RKO (cell line): ENCODE measurements at places on chromosomes 6 and 20.
A peak's percentile ranks its signal among the peaks of the same experiment; 100 is the strongest.

DNA sequence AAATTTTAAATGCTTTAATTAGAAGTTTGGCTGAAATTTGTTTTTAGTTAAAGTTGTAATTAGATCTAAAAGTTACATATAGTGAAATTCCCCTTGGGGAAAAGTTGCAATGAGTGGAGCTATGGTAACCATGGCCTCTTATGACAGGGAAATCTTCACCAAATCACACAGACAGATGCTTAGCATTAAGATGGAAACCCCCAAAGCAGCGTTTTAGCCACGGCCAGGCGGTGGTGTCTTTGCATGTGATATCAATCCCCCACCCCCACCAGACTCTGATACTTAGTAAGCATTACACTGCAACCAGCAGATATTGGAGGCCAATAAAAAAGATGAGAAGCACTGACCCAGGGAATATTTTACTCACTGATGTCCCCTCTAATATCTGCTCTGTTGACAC, 75.7 kb downstream of the REPS1 start:
- no peak for DNase-seq

DNA sequence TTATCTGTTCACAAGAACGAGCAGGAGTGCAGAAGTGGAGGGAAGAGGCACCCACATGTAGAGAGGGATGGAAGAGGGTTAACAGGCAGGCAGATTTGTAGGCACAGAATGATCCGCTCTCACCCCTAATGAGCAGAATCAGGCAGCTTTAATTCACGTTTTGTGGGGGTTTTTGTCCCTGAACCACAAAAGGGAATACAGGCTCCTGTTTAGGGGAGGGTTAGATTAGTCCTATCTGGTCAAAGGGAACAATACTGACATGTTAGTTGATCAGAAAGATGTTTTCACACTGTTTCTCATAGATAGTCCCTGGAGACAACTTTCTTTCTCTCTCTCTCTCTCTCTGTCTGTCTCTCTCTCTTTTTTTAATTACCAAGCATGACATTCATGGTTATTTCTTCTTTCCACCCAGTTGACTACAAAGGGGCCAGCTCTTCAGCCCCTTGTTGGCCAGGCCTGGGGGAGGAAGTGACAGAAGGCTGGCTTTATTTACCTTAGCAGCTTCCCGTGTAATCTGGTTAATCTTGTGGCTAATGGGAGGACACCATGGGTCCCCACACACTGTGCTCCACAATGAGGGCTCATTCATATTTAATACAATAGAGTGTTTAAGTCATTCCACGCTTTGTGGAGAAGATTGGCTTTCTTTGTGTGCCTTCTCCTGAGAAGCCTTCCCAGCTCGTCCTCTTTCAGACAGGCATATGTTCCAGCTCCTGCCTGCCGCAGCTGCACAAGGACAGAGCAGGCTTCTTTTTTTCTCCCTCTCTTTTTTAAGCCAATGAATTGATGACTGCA, 958.8 kb downstream of the TFAP2A start:
- DNase-seq = no peak

DNA sequence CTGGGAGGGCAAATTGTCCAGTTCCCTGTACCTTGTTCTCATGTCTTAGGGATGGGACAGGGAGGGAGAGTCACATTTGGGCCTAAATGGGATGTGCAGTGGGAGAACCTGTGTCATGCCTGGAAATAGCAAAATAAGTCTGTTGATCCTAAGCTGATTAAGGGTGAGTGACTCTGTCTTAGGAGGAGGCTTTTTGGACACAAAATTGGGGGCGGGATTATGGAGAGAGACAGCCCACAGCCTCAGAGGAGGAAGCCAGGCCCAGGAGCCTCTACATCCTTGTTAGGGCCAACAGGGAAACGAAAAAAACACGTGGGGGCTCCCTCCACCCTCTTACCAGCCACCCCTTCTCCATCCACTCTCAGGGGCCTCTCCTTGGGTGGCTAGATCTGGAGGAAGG, 2.2 kb downstream of the KCNB1 start:
- DNase-seq = no peak

- no peak for DNase-seq
Observed at GRCh38 chr20:31845300-31845863, at the start of gene FOXS1. TSS of gene FOXS1 (minus strand) at chr20:31845604. CDS start at chr20:31845542, 62 bp downstream.

GRCh38 chr6:659716-660581, 3.0 kb upstream of the HUS1B start:
- no peak for DNase-seq

DNA sequence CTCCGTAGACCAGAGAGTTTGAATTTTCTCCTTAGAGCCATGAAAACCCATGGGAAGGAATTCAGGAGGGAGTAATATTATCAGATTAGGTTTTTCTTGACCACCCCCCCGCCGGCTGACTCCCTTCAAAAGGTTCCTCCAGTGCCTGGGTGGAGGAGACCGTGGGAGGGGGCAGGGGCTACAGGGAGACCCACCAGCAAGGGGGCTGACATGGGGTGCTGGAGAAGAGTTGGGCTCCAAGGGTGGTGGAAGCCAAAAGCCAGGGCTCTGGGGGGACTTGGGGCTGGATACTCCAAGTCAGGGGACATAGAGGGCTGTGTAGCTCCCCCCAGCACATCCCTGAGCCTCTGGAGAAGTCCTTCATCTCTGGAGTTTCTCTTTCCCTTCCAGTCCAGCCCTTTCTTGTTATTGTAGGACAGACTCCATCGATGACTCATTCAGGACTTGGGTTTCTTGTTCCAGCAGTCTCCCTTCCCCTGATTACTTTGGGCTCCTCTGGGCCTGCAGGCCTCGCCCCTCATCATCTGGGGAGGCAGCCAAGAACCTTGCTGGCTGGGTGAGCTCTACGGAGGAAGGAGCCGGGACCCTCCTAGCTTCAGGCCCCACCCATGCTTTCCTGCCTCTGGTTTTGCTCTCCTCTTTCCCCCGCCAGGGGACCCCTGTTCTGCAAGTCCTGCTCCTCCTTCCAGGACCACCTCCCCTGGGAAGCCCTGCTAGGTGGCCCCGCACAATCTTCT, 10.5 kb upstream of the KIAA1755 start:
- peak; percentile 29 for DNase-seq

DNA sequence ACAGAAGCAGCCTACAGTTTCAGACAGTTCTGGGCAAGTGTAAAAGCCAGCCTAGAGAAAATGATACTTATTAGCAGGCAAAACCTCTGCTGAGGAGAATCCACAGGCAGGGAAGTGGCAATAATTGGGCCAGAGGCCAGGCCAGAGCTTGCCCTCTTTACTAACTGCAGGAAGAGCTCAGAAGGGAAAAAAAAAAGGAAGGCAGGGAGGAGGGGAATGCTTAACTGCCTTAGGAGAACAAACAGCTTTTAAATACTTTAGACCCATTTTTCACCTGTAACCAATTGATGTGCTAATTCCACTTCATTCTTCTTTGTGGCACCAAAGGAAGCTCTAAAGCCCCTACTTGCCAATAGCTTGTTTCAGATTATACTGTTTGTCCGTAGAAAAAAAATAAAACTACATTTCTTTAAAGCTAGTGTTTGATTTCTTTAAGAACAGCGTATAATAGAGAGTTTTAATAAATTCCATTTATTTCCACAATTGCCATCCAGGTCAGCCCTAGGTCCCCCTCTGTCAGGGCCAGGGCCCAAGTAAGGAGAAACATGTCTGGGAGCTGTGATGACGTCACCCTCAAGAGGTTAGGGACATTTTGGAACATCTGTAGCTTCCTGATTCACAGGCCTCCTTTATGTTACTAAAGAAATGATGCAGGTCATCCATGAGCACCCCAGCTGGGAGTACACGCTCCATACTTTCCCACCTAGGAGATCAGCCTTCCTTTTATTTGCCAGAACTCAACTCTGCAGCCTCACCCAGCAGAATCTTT, 384.3 kb downstream of the CDC5L start:
- no peak for DNase-seq

DNA sequence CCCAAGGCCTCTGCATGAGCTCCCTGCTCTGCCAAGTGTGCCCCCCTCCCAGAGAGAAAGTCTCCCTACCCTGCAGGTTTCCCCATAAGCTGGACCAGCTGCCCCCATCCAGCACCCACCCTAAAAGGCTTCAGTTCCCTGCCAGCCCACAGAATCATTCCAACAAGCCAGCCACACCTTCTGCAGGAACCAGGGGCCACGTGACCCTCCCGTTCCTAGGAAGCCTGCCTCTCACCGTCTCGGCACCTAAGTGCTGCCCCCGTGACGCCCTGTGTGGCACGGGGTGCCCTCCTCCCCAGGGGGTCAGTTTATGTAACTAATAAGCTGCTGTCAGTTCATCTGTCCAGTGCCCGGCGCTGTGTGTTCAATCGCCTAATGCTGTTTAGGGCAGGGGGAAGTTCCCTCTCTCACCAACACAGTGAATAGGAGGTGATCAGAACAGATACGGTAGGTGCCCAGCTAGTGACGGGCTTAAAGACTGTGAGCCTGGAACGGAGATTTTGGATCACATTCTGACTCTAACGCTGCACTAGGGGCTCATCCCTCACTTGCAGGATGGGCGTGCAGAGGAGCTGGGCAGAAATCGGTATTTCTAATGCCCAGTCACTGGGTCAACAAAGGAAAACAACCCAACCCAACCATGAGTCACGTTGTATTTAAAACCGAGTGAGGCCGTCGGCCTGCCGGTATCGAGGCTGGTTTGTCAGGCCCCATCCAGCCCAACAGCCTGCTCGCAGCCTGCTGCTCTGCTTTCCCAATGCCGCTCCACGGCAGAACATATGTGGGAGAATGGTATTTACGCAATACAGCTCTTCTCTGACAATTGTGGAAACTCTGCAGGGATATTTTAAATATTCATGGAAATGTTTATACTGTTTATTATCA, 56.0 kb downstream of the RAMACL start:
- DNase-seq = no peak

- DNase-seq = no peak
Observed at GRCh38 chr6:93278241-93278640, 141.1 kb downstream of the EPHA7 start.

DNA sequence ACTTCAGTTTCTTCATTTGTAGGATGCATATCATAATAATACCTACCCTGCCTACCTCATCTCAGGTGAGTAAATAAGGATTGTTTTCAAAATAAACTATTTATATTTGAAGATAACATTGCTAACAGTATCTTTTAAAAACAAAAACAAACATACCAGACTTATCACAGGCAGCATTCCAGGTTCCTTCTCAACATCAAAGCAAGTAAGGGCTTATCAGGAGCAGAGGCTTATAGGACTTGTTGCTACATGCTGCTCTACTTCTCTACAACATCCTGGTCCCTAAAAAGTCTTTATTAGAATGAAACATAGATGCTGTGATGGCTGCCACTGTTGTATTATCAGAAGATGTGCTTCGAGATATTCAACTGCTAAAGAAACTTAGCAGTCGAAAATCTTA, 149.2 kb upstream of the PRDM1 start:
- no peak for DNase-seq

DNA sequence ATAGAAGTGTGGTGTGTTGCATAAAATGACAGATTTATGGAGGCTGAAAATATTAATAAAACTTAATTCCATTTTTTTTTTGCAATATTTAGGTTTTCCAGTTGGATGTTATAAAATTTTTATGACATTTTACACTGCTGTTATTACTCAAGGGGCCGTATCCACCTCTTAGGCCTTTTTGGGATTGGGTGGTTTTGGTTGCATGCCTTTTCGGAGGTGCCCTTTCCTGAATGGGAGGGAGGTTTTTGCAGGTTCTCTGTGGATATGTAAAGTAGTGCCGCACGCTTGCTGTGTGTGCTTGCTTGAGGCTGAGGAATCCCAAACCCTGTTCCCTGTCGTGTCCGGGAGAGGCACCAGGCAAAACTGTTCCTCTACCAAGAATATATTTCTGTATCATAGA, 6.8 kb downstream of the ARID1B start:
- no peak for DNase-seq

- no peak for DNase-seq
Observed at GRCh38 chr6:95515975-95516374, 61.4 kb upstream of the MANEA start.

GRCh38 chr6:107847844-107848802, 24.0 kb upstream of the SCML4 start:
- DNase-seq = peak; percentile 79

DNA sequence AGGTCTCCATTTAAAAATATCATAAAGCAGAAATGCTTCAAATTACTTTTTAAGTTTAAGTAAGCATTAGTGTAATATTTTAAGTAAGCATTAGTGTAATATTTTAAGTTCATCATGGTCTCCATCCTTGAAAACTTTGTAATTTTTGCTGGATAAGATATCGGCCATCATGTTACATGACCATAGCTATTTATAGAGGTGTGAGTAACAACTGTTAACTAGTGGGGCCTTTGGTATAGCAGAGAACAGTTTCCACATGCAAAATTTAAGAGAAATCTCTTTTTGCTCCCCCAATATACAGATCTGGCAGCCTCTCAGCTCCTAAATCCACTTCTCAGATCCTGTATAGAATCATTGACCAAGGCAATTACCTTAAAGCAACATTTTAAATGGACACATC, 468 bp downstream of the TRDN start:
- DNase-seq = no peak

GRCh38 chr6:56032715-56033260, 157.4 kb upstream of the BMP5 start:
- DNase-seq = no peak

- DNase-seq = peak; percentile 37
Observed at GRCh38 chr6:132749111-132749510, 8.6 kb downstream of the VNN2 start.

DNA sequence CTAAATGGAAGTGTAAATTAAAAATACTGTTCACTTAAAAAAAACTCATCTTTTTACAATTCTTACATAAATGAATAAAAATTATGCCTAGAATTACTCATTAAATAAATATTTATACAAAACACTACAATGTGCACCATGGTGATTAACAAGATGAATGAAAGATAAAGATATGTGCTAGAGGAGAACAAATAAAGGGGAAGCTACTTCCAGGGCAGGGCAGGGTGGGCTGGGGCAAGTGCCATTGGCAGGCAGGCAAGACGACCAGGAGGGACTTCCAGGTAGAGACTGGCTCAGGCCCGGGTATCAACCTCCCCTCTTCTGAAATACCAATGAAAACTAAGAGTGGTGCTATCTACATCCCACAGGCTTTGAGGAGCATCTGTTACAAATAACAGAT, 20.4 kb downstream of the PREP start:
- no peak for DNase-seq

- no peak for DNase-seq
Observed at GRCh38 chr6:32718879-32719278, 22.3 kb upstream of the HLA-DQA2 start.

GRCh38 chr6:54403096-54403495, 94.9 kb downstream of the TINAG start:
- no peak for DNase-seq

- DNase-seq = no peak
Observed at GRCh38 chr6:148221196-148221979, 121.2 kb upstream of the SASH1 start.
